NCI-H774 (cell line): ENCODE measurements at places on chromosomes 4 and X.

GRCh38 chr4:162056990-162057389, 106.8 kb downstream of the FSTL5 start:
- DNase-seq, result no peak

DNA sequence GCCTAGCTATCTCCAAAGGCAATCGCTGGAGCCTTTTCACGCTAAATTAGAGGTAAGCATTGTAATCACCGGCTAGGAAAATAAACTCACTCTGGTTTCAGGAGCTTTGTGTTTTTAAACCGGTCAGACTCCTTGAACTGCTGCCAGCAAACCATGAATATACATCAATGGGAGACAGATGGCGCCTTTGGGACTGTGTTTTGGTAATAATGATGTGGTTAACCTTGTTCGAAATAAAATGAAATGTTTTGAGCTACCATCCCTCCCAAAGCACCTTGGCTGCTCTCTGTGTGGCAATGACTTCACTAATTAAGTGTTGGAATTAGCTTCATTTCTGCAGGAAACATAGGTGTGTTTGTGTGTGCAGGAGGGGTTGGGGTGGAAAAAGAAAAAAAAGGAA, 65.3 kb downstream of the CLNK start:
- DNase-seq, result peak; percentile 80

GRCh38 chr4:15262396-15262795, 165.4 kb upstream of the C1QTNF7 start:
- no peak for DNase-seq

DNA sequence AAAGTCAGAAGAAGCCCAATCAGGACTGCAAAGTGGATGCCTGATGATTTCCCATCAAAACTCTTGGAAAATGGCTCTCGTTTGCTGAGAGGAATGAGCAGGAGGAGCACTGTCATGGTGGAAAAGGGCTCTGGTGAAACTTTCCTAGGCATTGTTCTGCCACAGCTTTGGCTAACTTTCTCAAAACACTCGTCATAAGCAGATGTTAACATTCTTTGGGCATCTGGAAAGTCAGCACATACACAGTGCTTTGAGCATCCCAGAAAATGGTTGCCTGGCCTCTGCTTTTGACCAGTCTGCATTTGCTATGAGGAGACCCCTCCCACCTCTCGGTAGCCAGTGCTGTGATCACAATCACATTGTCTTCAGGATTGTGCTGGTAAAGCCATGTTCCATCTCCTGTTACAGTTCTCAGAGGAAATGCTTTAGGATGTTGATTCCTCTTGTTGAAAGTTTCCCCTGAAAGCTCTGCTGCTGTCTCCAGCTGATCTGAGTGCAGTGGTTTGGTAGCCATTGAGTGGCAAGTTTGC, 25.2 kb upstream of the TBC1D14 start:
- DNase-seq, result no peak

DNA sequence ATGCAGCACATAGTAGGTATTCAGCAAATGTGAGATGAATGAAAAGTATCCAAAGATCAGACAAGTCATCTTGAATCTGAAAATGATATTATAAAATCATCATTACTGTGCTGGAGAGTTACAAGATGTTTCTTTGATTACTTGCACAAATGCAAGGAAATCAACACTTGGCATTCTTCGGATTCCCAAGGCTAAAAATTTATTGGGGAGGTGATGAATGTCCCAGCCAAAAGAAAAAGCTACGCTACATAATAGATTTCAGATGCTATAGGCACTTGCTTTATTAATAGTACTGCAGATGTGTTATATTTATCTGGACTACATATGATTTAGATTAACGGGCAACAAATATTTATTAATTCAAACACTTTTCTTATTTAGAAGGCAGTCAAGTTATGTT, 286.7 kb upstream of the TENM3 start:
- DNase-seq, result no peak

DNA sequence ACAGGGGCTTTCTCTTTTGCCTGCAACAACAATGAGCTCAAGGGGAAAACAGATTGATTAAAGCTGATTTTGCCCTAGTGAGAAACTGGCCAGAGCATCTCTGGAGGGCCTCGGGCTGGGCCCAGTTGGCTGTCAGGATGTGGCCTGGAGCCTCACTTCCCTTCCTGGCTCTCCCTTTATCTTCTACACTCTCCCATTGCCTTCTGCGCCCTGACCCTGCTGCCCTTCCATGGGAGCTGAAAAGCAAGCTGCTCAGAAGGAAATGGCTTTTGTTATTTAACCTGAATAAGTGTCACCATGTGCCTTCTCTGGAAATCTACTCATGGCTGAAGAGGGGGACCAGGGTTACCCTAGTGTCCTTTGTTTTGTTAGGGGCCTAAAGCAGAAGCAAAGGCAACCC, 43.8 kb downstream of the NHSL2 start:
- DNase-seq, result no peak

GRCh38 chr4:1136048-1136447, 22.7 kb upstream of the RNF212 start:
- no peak for DNase-seq

DNA sequence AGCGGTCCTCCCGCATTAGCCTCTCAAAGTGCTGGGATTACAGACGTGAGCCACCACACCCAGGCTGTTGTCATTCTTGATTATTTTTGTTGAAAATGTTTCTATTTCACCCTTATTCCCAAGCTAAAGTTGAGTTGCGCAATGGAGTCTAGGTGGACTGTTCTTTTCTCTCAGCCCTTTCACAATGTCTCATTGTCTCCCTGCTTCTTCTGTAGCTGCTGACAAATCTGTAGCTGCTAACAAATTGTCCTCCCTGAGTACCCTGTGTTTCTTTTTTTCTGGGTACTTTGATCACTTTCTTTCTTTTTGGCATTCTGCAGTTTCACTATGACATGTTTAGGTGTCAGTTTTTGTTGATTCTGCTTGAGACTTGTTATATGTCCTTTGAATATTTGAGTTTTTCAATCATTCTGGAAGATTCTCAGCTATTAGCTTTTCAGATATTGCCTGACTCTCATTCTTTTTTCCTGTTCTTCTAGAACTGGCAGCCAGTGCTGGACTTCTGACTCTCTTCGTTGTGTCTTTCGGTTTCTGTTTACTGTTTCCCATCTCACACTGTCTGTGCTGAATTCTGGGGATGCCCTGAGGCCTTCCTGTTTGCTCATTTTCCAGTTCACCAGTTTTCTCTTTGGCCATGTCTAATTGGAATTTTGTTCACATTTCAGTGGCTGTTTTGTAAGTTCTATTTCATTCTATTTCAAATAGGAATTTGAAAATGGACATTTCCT, 6.6 kb downstream of the ABCD1 start:
- DNase-seq, result no peak

DNA sequence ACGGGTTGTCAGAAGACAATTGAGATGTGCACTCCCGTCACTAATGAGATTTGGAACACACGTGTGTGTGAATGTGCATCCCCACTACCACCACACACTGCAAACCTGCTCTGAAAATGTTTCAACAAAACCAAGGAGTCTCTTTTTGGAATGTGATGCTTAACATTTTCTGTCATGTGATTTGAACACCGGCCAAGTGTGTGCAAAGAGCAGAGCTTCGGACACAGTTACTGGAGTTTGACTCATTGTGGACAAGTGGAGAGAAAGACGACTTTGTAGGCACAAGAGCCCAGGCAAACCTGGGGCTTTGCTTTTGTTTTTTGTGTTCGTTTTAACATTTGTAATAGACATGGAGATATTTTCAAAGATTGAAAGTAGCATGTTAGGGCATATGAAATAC, 49.2 kb downstream of the CCKAR start:
- no peak for DNase-seq

DNA sequence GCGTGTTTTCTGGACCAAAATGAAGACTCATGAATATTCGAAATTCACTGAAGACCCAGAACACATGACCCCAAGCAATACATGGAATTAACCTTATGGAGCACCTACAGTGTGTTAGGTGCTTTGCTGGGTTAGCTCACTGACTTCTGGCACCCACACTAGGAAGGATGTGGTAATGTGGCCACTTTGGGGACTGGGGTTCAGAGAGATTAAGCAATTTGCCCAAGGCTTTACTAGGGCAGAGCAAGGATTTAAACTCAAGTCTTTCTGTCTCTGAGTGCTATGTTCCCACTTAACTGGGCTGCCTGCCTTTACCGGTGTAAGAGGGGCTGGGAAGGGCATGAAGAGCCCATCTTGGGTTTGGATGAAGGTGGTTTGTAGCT, 162.0 kb upstream of the ATP6AP2 start:
- DNase-seq, result no peak

DNA sequence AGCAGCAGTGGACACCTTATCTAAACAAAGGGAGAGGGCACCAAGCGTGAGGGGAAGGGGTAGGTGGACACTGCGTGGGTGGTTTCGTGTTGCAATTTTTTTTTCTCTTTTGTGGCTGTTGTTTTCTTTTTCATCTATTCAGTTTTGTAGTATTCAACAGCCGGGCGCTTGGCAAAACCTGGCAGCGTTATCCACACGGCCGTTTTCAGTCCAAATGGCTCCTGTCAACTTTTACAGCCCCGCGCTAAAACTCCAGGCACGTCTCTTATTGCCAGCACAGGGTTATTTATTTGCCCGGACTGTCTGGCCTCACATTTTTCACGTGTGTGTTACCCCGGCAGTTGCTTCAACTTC, 192.2 kb downstream of the BCOR start:
- no peak for DNase-seq

- no peak for DNase-seq
Measured at GRCh38 chr4:74665346-74665745, 129.0 kb downstream of the BTC start.

DNA sequence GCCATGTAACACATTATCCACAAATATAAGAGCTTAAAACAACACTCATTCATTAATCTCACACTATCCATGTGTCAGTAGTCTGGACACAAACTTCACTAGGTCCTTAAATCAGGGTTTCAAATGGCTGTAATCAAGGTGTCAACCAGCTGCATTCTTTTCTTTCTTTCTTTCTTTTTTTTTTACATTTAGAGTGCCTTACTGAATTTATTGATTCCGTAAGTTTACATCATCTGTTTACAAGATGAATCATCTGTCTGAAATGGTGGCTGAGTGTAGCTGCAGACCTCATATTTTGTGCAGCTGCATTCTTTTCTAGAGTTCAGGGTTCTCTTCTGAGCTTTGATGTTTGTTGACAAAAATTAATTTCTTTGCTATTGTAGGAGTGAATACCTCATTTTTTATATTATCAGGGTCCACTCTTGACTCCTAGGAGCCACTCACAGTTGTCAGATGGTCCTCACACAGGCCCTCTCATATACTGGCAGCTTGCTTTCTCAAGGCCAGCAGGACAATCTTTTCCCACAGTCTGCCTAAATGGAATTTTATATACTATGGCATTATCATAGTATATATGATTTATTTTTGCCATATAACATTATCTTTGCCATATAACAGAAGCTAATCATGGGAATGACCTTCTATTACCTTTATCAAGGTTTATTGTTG, 37.8 kb downstream of the SPOCK3 start:
- DNase-seq, result no peak

DNA sequence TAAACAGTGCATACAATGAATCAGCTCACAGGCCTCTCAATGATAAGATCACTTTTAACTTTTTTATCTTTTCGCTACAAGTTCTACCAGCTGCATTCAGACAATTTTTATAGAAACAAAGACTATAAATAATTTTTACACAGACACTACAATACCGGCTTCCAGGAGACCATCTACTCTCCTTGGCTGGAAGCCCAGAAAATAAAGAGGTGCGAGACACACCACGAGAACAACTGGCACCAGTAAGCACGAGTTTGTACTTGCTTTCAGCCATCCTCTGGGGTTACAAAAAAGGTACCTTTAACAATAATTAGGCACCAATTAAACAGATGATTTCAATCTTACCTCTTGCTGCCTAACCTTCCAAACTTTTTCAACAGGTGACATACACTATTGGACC, 11.2 kb upstream of the PRDX4 start:
- no peak for DNase-seq

DNA sequence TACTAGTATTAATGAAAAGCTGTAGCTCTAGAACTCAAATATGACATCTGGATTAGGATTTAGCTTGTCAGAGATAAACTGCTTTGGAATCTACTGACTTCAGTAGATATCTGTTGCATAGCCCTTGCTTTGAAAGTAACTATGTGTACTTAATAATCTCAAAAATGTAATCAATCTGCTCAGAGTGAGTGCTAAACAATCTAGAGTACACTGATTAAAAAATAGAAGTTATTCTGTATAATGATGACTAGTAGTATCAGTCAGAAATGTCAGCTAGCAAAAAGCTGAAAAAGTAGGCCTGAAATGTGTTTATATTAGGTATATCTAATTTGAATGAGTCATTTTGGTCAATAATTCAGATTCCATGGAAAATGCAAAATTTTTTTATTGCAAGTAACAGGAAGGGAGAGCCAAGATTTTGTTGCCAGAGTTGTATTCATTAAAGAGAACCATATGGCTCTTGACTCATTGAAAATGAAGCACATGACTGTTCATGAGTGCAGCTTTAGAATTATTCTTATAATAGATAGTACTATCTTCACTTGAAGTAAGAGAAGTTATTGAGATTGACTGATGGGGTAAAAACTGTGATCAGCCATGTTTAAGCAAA, 20.0 kb downstream of the CLCN3 start:
- DNase-seq, result no peak

DNA sequence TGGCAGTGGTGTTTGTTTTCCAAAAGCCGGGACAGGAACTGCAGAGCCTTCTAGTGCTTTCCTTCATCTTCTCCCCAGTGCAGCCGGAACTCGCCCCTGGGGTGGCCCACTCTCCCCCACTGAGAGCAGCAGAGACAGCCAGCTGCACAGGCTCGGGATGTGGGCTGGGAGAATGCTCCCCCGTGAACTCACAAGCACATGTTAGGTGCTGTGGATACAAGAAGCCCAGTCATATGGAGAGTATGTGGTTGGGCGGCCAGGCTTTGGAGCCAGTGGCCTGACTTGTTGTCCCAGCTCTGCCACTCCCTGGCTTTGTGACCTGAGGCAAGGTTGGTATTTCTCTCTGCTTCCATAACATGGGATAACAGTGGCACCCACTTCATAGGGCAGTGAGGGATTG, 9.4 kb upstream of the KIAA0232 start:
- no peak for DNase-seq

DNA sequence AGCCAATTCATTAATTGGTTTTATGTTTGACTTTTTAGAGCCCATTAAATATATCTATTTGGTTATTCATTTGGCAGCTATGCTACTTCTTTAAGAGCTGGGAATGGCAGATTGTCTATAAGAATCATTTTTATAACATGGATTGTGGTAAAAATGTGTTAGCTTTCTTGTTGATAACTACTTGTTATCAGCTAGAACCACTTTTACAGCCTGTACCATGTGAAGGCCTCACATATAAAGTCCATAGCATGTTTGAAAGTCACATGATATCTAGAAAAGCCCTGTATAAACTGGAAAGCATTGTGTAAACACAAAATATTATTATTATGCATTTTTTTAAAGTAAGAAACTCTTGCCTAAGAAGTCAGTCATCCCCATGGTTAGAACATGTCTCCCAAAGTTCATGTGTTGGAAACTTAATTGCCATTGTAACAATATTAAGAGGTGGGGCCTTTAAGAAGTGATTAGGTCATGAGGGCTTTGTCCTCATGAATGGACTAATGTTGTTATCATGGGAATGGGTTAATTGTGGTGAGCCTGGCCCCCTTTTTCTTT, 110.9 kb upstream of the BMP2K start:
- no peak for DNase-seq

- no peak for DNase-seq
Measured at GRCh38 chr4:176760471-176760870, 32.3 kb downstream of the VEGFC start.

GRCh38 chr4:168575473-168575872, 78.6 kb downstream of the PALLD start:
- no peak for DNase-seq

- no peak for DNase-seq
Measured at GRCh38 chr4:98682719-98683118, 24.3 kb upstream of the TSPAN5 start.

GRCh38 chrX:41558531-41558930, 111.4 kb downstream of the NYX start:
- DNase-seq, result no peak

- DNase-seq, result no peak
Measured at GRCh38 chrX:72141372-72142004, 9.8 kb upstream of the RTL5 start.
